ENCODE measurements at places on chromosomes 6 and 20.

DNA sequence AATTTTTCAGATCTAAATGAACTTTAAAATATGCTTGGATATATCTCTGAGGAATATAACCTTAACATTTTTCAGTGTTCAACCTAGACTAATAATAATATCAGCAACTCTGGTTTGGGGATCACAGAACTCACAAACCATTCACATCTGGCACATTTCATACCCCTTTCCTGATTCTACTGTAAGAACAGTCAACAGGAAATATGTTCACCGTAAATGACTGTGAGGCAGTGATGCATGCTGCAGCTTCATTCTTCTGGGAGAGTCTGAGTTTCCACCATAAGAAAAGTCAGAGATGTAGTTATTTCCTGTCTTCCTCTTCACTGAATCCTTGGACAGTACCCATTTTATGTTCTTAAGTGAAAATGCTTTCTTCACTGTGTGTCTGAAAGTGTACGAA lies 134.2 kb upstream of the IFNGR1 start:
- no peak for DNase-seq

DNA sequence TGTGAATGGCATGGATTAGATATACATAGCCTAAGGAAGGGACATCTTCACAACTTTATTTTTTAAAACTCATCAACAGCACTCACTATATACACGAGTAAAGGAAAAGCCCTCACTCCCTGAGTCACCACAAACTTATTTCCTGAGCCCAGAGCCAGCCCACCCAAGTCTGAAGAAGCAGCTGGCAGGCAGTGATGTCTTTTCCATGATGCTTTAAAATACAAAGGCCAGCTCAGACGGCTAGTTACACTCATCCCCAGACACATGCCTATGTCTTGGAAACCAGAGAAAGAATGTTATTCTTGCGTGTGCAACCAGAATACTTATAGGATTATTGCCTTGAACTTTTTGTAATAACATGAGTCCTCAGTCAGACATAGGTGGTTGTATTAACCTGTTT lies 114.4 kb downstream of the ADGRG6 start:
- no peak for DNase-seq

- no peak for DNase-seq
Measured at GRCh38 chr6:147158881-147159280, 45.3 kb upstream of the STXBP5 start.

- no peak for DNase-seq
Measured at GRCh38 chr20:49794336-49795134, 18.1 kb upstream of the SLC9A8 start.

- DNase-seq = no peak
Measured at GRCh38 chr20:49866051-49866450, 49.3 kb downstream of the SPATA2 start.

DNA sequence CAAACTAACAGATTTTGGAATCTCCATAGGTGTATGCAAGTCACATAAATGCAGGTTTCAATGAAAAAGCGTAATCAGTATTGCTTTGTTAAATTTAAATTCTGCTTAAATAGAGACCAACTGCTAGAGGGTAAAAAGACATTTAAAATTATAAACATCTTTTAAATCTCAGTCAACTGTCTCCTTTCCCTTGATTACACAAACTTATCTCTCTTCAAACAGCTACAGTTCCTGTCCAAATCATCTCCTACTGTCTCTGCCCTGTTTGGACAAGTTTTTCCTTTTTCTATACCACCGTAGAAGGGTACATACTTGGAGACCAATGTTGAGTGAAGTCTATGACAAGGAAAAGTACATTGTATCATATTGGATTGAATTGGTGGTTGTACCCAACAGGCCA lies 43.5 kb downstream of the AGPAT4 start:
- no peak for DNase-seq

DNA sequence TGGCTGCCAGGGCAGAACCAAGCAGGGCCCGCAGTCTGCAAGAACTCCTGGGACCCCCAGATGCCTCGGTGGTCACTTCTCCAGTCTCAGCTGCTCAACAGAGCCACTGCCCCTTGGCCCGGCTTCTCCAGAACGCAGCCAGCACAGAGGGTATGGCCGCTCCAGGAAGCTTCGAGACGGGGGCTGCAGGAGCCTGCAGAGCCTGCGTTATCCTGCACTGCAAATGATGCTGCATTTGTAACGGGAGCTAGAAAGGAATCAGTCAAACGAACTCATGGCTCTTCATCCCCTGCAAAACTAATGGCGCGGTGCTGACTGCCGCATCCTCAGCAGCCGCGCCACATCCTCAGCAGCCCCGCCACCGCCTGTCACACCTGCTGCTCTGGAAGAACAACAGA lies 254.9 kb downstream of the TAF4 start:
- DNase-seq = no peak

DNA sequence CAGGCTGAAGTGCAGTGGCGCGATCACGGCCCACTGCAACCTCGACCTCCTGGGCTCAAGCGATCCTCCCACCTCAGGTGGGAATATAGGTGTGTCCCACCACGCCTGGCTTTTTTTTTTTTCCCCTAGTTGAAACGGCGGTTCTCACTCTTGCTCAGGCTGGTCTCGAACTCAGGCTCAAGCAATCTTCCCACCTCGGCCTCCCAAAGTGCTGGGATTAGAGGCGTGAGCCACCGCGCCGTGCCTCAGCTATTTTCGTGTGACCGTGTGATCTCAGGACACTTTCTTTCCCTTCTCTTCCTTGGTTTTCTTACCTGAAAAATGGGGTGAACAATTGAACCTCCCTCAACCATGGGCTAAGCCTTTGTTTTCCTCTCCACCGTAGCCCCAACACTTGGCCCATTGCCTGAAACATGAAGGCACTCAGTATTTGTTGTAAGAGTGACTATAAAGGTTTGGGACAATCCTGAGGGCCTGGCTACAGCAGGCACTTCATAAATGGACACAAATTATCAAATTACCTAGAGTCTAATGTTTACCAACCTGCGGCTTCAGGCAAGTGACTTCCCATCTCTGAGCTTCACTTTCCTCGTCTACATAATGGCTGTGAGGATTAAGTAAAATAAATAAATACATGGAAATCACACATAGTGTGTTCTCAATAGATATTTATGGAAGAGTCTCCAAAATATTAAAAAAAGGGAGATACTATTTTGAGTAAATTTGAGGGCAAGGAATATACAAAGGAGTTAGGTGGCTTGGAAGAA lies 31.4 kb upstream of the ID1 start:
- no peak for DNase-seq

- DNase-seq = no peak
Measured at GRCh38 chr6:70758883-70759282, 91.2 kb downstream of the SMAP1 start.

- no peak for DNase-seq
Measured at GRCh38 chr6:137883400-137884148, 16.5 kb downstream of the TNFAIP3 start.

All from stimulated activated CD4-positive, alpha-beta T cell treated with anti-CD3 and anti-CD28 coated beads, TNF-alpha, amount 100 ng/mL, for 1 hour (primary cell).